Stimulated activated CD8-positive, alpha-beta memory T cell treated with anti-CD3 and anti-CD28 coated beads, Interleukin-15, amount 100 ng/mL, for 24 hours (primary cell): ENCODE measurements at places on chromosomes 3 and 15.

GRCh38 chr3:69410301-69410700 lies 24.4 kb upstream of the FRMD4B start:
- no peak for DNase-seq

- DNase-seq, result no peak
Observed at GRCh38 chr3:40185029-40185695, 124.3 kb upstream of the EIF1B start.

DNA sequence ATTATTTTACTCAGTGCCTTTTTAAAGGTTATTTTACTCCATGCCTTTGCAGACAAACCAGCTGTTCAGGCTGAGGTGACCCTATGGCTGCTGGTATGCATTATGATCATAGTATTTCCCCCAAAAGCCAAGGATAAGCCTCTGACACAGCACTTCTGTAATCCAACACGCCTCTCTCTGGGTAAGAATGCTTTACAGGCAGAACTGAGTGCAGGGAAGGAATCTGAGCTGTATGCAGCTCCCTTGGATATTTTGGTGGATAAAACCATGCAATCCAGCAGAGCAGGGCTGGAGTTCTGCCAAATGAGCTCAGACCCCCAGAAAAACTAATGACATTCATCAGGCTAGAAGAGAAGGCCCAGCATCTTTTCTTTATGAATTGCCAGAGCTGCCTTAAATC lies 11.7 kb upstream of the MAP1A start:
- no peak for DNase-seq

DNA sequence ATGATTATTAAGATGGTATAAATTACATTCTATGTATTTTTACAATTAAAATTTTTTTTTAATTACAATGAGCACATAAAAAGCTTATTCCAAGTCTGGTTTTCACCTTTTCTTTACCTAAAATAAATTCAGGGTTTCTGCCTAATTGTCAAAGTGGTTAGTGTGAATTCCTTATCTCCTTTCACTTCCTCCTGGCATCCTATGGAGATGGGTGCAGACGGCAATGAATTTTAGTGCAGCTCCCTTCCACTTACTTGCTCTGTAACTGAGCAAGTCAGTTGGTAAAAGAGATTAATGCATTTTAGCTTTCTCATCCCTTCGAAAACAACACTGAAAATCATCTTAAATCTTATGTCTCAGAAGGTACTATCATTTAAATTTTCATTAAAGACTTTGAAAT lies 13.1 kb downstream of the HDGFL3 start:
- no peak for DNase-seq

GRCh38 chr3:110846971-110847370 lies 224.6 kb upstream of the NECTIN3 start:
- no peak for DNase-seq

DNA sequence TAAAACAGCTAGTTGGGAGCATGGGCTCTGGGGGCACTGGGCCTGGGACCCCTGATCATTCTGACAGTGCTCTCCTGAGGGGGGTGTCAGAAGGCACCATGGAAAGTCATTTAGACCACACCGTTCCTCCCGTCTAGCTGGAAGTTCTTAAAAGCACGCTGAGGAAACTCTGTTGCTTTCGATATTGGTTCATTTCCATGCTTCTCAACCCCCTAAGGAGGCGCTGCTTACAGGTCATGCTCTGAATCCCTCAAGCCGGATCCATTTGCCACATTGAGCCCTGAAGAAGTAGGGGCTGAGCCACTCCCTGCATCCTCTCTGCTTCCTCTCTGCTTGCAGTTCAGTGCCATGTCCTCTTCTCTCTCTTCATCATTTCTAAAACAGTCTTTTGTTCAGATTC lies 187.2 kb downstream of the CACNA2D3 start:
- no peak for DNase-seq

- DNase-seq, result no peak
Observed at GRCh38 chr15:91268510-91268909, 168.5 kb downstream of the SV2B start.

- no peak for DNase-seq
Observed at GRCh38 chr3:49484471-49484870, 14.4 kb downstream of the DAG1 start.

DNA sequence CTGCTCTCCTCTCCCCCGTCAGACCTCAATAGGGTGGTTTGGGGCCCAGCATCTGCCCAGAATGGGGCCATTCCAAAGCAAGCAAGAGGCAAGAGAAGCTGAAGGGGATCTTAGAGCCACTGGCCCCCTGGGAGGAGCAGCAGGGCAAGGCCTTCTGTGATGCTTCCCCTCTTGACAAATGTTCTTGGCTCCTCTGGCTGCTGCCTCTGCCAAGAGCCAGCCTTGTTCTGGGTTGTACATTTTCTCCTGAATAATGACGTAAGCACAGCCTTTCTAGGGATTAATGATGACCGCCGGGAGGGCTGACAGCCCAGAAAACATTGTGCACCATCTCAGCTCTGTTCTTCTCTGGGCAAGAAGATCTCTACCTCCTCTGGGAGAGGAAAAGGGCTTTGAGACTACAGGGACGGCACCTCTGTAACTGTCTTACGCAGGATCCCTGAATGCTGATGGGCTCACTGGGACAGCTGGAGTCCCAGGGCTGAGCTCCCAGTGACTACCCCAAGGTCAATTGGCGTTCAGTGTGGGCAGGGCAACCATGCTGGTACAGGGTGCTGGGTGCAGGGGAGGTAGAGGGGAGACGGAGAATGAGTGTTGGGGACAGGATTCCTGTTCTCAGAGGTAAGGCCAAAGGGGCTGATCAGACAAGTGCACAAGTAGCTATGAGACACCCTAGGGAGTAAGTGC lies 253.3 kb downstream of the FAM43A start:
- DNase-seq, result no peak

DNA sequence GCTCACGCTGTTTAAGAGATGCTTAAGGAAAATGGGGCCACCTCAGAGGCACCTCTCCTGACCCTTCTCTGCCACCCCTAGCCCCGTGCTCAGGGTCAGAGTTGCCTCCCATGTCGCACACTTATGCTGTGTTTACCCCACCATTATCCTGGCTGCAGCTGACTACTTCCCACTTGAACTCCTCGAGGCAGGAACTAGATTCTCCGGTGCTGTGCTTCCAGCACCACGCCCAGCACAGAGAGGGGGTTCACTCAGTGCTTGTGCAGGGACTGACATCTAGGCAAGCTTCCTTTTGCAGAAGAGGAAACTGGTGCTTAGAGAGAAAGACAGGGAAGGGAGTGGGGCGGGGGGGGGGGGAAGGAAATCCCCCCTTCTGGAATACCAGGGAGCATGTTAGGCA lies 340.1 kb downstream of the RORA start:
- DNase-seq, result no peak

DNA sequence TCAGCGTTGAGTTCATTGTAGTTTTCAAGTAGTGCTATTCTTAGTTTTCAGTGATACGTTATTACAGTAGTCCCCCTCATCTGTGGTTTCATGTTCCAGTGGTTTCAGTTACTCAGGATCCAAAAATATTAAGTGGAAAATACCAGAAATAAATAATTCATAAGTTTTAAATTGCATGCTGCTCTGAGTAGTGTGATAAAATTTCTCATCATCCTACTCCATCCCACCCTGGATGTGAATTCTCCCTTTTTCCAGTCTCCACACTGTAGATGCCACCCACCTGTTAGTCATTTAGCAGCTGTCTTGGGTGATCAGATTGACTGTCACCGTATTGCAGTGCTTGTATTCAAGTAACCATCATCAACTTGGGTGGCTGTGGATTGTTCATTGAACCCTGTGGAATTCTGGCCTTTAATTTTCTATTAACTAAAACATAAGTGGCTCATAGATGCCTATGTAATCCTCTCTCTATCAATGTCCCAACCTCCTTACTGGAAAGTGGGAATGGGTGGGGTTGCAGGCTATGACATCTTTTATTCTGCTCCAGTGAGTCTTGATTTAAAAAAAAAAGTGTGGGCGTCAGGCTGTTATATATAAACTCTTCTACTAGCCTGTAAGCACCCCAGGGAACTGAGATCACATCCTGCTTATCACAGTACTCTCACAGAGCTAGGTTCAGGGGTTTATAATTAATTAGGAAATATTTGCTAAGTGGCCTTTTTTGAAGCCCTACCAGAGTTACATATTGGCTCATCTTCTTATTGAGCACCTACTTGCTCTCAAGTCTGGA lies 97.5 kb downstream of the CFAP20DC start:
- no peak for DNase-seq

DNA sequence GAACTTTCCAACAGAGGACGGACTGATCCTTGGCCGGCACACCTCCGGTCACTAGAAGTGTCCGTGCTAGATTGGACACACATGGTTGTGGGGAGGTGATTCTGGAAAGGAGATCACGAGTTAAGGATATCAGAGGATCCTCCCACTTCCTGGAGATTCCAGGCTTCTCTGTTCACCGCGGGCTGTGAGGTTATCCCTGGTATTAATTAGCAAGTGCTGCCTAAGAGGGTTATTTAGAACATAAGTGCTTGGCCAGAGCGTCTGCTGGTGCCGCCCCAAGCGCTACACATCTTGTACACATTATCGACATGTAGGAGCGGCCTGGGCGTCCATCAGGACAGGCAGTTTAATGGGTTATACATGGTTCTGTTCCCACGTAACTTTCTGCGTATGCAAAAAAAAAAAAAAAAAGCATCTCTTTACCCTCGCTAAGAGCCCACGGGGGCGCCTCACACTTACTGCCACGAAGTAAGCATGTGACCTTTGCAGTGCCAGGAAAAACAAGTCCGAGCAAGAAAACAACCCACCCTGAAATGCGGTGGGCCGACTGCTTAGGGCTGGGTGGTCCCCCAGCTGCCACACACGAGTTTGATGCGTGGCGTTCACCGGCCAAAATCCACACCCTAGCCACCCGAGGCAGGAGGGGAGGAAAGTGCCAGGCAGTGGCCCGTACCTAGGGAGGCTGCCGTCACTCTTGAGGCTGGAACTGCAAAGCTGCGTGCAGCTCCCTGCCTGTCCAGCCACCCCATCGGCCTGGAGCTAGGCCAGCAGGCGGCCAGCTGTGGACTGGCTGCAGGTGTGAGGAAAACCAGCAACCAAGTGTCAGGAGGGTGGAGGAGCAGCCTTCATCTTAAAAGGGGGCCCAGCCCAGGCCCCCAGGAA lies 78.0 kb downstream of the CPN2 start:
- DNase-seq, result no peak

DNA sequence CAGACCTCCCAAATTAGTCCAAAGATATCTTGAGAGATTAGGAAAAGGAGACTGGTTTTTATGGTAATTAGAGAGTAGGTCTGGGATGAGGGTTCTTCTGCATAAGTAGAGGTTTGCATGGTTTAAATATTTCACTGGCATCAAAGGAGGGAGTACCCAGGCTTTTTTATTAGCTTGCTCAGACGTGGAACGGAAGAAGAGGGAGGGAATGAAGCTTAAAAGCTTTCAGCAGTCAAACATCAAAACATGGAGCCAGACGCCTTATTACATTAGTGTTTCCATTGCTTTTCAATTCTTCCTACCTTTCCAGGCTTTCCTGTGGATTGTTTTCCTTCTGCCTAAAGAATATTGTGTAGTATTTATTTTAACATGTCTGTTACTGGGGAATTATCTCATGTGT lies 342.1 kb upstream of the SOX2 start:
- no peak for DNase-seq

GRCh38 chr15:66849393-66849745 lies 147.3 kb downstream of the SMAD6 start:
- DNase-seq, result no peak

GRCh38 chr3:193347521-193348501 lies 30.7 kb downstream of the ATP13A5 start:
- DNase-seq, result no peak

GRCh38 chr15:80414546-80415357 lies 10.6 kb downstream of the ARNT2 start:
- DNase-seq, result no peak
